SJSA1 (cell line): ENCODE measurements at places on chromosomes 7 and 10. TPM values are rescaled to one million over a fixed set of nuclear protein-coding genes. Genes with fewer than 3 reads are reported as not detected.
A peak's percentile ranks its signal among the peaks of the same experiment; 100 is the strongest.

DNA sequence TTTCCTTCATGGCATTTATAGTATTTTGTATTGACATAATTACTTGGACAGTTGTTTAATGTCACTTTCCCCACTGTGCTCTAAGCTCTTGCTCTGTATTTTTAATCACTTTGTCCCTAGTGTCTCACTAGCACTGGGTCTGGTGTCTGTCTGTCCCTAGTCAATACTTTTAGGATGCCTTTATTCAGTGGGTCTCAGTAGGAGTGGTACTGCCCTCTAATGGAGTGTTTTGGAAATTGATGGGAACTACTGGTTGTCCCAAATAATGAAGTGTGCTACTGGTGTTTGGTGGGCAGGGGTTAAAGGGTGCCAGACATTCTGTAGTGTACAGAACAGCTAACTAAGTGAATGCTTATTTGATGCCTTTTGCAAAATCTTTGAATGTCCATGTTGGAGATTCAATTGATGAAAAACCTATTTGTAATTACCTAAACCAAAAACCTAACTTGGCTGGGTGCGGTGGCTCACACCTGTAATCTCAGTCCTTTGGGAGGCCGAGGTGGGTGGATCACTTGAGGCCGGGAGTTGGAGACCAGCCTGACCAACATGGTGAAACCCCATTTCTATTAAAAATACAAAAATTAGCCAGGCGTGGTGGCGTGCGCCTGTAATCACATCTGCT is 33.3 kb downstream of the CDK14 start:
- DNase-seq = peak; percentile 53

TFAM gene
- 26.8 and 30.4 TPM in 2 replicates for total RNA-seq

DNA sequence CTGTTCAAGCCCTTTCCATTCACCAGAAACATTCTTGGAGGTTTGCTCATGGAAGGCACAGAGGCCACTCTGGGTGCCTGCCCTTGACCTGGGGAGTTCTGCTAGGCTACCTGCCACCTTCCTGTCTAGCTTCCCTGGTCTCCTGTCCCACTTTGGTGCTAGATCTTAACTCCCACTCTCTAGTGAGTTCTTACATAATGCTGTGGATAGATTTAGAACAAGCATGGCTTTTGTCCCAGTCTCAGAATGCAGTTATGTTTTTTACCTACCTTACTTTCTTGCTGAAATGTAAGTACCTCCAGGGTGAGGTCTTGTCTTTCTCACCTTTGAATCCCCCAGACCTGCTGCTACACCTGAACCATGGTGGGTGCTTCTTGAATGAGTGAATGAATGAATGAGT is 1252.3 kb downstream of the TYW1 start:
- DNase-seq = no peak

GRCh38 chr7:102469972-102470825 is 5.4 kb downstream of the LRWD1 start:
- no peak for DNase-seq

IFIT1B gene
- total RNA-seq = not detected in 2 replicates

GRCh38 chr10:34116681-34117271 is 698.3 kb downstream of the PARD3 start:
- DNase-seq = no peak

ANKRD2 gene
- total RNA-seq = 0.22 TPM in 1 of 2 replicates, not detected in the other

- no peak for DNase-seq
These were observed 79.5 kb upstream of the INSYN2A start for GRCh38 chr10:127275793-127276450.

GRCh38 chr10:36880898-36881297 is 244.5 kb upstream of the ANKRD30A start:
- DNase-seq = no peak

DNA sequence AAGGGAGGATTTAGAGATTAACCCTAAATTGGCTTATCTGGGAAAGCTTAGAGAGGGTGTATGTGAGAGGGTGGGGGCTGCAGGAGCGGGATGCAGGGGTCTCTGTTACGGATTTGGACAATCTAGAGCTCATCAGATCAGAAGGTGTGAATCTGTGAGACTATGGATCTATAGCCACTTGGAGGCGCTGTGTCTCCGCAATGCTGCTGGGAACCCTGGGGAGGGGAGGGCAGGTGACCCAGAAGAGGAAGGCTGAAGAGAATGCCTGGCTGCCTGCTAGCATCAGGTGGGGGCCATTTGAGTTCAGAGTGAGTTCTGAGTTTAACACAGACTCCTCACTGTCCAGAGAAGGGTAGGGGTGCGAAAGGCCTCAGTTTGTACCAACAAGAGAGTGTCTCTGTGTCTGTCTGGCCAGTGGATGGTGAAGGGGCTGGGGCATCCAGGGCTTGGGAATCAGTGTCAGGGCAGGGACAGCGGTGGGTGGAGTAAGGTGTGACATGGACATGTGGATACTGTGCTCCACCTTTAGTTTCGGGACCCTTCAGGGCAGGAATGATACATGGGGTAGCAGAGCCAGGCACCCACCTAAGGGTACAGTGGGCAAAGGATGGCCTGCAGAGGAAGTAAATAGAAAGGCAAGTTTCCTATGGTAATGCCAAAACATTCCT is 187.3 kb upstream of the PRSS58 start:
- no peak for DNase-seq

DNA sequence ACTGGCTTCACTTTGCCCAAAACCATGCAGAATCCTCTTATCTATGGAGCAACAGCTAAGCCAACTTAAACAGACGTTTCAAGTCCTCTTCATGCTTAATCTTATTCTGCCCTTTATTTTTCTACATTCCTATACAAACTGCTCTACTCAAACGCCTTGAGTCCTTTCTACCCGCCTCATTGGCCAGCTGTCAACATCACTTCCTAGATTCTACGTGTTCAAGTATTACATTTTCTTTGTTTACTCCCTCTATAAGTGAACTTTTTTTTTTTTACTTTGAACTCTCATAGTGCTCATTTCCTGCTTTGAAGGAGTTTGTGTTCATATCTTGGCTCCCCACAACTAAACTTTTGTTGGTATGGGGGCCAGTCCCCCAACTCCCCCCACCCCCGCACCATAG is 28.9 kb upstream of the SLC26A5 start:
- no peak for DNase-seq

CRHR2 gene
- total RNA-seq = not detected in 2 replicates

GRCh38 chr7:96308253-96308949 is 13.5 kb downstream of the SLC25A13 start:
- DNase-seq = no peak

PKD2L1 gene
- not detected in 2 replicates for total RNA-seq

- no peak for DNase-seq
These were observed 94.3 kb upstream of the ADO start for GRCh38 chr10:62710182-62710581.

DNA sequence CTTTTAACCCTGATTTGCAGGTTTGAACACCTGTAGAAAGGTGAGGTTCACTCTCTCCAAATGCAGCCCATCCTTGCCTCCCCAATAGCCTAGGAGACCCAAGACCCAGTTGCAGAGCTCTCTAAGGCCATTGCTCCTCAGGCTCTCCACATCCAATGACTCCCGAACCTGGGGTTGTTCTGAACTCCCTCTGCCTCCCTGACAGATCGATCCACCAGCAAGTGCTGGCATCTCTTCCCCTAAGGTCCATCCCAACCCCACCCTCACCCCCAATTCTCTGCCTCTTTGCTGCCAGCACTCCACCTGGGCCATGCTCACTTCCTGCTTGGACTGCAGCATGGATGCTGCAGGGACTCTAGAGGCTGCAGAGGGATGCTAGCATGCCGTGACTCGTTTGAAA is 19.3 kb upstream of the FAM170B start:
- no peak for DNase-seq

CNTNAP2 gene
- total RNA-seq = 0.29 TPM in 1 of 2 replicates, not detected in the other

ASB10 gene
- not detected in 2 replicates for total RNA-seq

PRTFDC1 gene
- 15.0 and 48.6 TPM in 2 replicates for total RNA-seq

PDGFA gene
- total RNA-seq = 21.3 and 24.8 TPM in 2 replicates

DNA sequence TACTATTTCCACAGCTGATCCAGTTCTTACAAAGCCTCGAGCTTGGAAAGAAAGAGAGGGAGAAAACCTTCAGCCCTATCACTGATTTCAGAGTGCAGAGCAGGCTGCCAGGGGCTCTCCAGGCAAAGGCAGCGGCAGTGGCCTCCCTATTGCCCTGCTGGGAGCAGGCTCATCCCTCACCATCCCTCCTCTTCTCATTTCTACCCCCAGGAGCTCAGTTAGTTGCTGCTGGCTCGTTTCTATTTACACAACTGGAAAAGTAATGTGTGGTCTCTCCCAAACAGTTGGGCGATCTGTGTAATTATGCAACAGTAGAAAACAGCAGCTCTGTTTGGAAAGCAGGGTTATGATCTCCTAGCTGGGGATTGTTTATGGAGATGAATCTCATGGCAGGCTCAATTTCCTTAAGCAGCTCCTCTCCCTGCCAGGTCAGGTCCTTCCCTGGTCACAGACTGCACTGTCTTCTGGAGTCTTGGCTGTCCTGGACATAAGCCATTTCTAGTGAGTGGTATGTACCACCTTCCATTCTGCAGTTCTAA is 28.7 kb upstream of the TNS3 start:
- DNase-seq = peak; percentile 87

DNA sequence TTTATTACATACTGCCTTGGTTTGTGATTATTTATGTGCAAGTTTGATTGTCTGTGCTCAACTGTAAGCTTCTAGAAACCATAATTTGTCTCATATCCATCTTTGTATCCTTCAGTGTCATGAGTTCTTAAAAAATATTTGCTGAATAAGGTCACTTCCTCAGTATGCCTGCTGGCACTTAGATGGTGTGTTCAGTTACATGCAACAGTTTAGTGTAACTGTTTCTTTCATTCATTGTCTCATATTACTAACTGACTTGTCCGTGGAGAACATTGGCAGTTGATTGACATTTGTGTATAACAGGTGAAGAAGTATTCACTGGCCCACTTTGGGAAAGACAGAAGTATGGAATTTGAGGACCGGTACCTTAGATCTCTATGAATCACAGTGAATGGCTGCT is 236.9 kb downstream of the PRKG1 start:
- DNase-seq = no peak

- DNase-seq = no peak
These were observed 17.6 kb upstream of the AOAH start for GRCh38 chr7:36741866-36742265.

OR2A42 gene
- total RNA-seq = not detected in 2 replicates

DNA sequence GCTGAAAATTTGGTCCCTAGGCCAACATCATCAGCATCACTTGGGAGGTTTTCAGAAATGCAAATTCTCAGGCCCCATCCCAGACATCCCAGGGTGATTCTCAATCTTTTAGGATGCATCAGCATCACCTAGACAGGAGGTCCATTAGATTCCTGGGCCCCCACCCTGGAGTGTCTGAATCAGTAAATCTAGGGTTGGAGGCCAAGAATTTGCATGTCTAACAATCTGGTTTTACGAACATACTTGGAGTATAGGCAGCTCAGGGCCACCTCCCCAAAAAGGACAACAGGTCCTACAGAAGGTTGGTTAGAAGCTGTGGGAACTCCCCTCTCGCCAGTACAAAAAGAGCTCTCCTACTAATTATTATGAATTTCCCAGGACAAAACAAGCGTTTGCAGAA is 15.5 kb downstream of the ZC3HAV1 start:
- no peak for DNase-seq

DNA sequence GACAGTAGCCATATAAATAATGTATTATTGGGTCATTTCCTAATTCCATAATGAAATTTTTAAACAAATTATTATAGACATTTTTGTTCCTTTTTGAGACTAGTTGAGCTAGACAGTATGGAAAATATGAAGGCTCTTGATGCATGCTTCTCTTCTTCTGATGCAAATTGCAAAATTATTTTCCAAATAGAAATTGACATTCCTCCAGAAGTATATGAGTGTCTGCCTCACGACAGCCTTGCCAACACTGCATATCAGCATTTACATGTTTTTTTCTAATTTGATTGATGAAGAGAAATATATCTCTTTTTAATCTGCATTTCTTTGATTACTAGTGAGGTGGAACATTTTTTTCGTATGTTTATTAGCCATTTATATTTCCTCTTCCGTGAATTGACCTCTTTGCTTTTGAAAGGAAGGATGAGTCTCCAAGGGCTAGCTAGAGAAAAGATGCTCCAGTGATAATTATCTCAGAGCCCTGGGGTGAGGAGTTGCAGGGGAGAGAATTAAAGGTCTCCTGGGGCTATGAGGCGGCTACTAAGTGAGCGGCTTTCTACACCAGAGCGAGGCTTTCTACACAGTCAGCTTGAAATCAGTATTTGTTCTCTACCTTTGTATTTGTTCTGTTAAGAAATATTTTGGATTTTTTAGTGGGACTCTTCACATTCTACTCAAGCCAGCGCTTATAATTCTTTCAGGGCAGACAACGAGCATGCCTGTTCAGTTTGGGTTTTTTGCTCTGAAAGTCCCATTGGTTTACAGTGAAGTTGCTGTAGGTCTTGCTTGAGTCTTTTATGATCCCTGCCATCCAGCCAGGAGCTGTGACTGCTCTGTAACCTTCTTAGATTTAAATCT is 712.2 kb upstream of the GALNT17 start:
- DNase-seq = no peak

DNA sequence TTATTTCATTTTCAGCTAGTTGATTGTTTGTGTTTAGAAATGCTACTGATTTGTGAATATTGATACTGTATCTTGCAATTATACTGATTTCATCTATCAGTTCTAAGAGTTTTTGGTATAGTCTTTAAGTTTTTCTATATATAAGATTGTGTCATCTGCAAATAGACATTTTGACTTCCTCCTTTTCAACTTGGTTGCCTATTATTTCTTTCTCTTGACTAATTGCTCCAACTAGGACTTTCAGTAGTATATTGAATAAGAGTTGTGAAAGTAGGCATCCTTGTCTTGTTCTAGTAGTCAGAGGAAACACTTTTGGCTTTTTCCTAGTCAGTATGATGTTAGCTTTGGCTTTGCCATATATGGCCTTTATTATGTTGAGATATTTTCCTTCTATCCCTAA is 20.4 kb downstream of the PHTF2 start:
- no peak for DNase-seq

- no peak for DNase-seq
These were observed 116.9 kb upstream of the ANLN start for GRCh38 chr7:36272567-36273269.

DPP6 gene
- not detected in 2 replicates for total RNA-seq

DNA sequence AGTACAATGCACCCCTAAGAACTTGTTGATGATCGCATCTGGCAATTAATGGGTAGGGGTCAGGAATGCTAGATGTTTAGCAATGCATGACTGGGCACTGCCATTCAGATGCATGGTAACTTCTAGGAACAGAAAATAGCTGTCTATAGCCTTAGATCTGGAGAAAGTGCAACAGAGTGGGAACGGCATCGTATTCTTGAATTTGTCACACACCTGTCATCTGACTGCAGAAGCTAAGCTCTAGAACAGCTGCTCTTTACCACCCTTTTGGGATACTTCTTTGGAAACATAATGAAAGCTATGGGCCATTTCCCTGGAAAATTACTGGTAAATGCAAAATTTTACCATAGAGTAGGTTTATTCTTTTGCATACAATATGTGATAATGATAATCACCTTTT is 118.1 kb downstream of the SLC25A13 start:
- no peak for DNase-seq

- DNase-seq = no peak
These were observed 121.8 kb downstream of the ARID5B start for GRCh38 chr10:62023329-62023728.

KAZALD1 gene
- 1.4 and 1.8 TPM in 2 replicates for total RNA-seq

- no peak for DNase-seq
These were observed 53.9 kb downstream of the SYPL1 start for GRCh38 chr7:106057962-106058927.
